Neural crest cell (in vitro differentiated cells): ENCODE measurements at places on chromosomes 3 and 15.

GRCh38 chr15:40108061-40108854, 421 bp downstream of the BMF start:
- DNase-seq, result no peak

GRCh38 chr15:82739086-82739485, 29.4 kb upstream of the AP3B2 start:
- no peak for DNase-seq

- DNase-seq, result no peak
These were observed 30.6 kb downstream of the MB21D2 start for GRCh38 chr3:192887047-192887446.

DNA sequence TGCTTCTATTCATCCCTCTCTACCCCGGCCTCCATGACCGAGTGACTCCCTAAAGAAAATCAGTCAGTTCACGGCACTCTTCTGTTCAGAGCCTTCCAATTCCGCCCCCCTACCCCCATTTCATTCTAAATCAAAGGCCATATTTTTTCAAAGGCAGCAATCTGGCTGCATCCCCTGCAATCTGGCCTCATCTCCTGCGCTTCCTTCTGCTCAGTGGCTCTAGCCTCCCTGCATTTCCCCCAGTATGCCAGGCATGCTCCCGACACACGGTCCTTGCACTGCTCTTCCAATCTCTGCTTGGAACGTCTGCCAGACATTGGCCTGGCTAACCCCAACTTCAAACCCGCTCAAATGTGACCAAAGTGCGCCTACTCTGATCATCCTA, 67.7 kb downstream of the EXOG start:
- no peak for DNase-seq

DNA sequence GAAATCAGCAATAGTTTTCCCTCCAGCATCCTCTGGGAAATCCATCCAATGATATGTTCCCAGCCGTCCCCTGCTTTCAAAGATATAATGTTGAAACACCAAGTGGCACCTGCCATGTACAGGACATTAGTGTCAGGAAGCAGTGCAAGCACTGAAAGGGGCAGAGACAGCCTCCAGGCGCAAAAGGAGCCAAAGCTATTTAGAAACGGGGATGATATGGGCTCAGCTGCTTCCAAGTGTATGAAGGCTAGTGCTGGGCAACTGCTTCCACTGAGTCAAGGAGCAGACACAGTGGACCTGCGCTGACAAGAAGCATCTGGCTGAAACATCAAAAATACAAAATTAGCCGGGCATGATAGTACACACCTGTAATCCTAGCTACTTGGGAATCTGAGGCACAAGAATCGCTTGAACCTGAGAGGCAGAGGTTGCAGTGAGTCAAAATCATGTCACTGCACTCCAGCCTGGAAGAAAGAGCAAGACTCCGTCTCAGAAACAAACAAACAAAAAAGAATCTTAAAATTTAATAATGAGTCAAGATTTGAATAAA, 119.7 kb downstream of the AQP9 start:
- no peak for DNase-seq

- no peak for DNase-seq
These were observed 49.1 kb upstream of the LIMD1 start for GRCh38 chr3:45545476-45545875.

GRCh38 chr15:92665100-92665555, 9.6 kb upstream of the FAM174B start:
- DNase-seq, result no peak

DNA sequence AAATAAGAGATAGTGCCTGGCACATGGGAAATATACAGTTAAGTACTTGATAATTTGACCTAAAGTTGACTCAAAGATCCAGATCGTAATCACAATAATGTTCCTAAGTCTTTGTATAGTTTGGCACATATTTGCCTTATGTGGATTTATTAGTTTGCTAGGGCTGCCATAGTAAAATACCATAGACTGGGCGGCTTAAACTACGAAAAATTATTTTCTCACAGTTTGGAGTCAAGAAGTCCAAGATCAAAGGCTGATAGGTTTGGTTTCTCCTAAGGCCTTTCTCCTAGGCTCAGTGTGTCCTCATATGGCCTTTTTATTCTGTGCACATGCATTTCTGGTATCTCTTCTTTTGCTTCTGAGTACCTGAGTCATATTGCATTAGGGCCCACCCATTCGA, 453.7 kb downstream of the NAALADL2 start:
- DNase-seq, result no peak

DNA sequence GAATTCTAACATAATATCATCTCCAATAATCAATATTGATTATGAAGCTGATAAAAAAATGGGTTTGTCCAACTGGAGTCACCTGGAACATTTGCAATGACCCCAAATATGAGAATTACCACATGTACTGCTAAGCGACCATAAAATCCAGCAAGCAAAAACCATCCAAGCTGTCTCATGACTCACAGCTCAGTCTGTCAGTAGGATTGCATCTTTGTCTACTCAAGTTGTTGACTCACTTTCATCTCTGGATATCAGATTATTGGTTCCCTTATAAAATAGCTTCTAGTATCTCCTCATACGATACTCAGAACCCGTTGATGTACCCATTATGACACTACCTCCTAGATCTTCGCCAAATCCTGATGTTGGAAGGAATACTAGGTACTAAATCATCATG, 209.8 kb upstream of the ATP11B start:
- DNase-seq, result no peak

GRCh38 chr15:64905119-64905831, 6.4 kb upstream of the ANKDD1A start:
- DNase-seq, result peak; percentile 83

- DNase-seq, result peak; percentile 9
These were observed 123.0 kb upstream of the SPRED1 start for GRCh38 chr15:38129531-38130204.

- DNase-seq, result no peak
These were observed 175.5 kb downstream of the CFAP20DC start for GRCh38 chr3:58874248-58874741.

- DNase-seq, result no peak
These were observed 175.7 kb downstream of the TNIK start for GRCh38 chr3:171284308-171285075.

GRCh38 chr15:65334586-65335231, 30.2 kb downstream of the RNU5B-1 start:
- no peak for DNase-seq

GRCh38 chr3:20160230-20160629, 25.8 kb downstream of the SGO1 start:
- no peak for DNase-seq

- no peak for DNase-seq
These were observed 36.4 kb upstream of the MYZAP start for GRCh38 chr15:57555270-57555669.

DNA sequence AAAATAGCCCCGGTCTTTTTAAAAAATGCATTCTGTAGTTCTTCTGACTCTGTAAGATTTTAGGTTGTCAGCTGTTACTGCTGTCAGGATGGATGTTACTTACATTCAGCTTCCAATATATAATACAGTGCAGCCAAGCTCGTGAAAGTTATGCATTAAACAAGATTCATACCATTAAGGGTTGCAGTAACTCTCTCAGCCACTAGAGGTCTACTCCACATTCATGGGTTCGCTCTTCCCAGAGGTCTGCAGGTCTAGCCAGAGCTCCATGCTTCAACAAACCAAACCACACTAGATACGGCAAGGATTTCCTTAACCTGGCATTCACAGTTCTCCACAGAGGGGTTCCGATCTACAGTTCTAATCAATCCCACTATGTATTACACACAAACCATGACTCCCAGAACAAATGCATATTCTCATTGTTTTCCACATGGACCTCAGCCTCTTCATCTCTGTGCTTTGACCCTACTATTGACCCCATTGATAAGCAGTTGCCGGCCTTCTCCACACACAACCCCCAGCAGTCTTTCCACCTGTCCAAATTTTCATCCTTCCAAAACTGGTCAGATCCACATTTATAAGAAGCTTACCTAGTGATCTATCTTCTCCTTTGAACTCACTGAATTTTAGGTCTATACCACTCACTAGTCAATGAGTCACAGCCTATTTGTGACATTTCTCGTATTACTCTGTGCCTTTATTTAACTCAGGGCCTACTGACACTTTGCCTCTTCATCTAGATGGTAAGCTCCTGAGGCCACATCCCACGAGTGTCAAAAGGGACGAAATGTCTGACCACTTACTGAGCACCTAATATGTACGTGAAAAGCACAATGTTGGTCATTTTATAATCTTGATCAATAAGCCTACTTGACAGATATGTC, 33.7 kb downstream of the RORA start:
- peak; percentile 11 for DNase-seq

GRCh38 chr3:191961529-191961928, 500.6 kb downstream of the PYDC2 start:
- no peak for DNase-seq

DNA sequence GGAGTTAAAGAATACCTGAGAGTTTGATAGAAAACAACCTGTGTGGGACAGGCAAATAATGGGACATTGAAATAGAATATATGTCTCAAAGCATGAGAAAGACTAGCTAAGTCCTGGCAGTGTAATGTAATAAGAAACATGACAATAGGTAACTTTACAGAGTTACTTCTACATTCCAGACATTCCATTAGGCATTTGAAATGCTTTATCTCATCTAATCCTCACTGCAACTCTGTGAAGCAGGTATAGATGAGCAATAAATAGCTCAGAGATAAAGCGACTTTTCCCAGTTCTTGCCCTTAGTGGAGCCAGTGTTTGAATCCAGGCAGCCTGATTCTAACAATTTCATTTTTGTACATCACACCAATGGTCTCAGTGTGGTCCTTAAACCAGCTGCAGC, 76.8 kb downstream of the CPNE4 start:
- no peak for DNase-seq

DNA sequence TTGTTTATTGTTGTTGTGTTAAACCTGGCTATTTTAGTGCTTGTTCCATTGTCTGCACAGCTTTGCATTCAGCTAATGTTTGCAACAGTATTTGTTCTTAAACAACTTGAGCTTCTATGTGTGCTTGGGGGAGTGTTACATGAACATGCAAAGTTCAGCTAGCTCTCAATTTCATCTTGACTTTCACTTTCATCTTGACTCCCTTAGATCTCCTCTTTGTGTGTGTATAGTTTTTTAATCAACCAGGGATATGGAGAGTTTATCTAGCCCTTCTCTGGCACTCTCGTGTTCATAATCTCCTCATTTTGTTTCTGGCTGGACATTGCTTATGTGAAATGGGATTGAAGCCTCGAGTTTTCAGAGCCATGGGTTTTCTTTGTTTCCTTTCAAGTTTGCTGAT, 212.4 kb upstream of the ZBTB20 start:
- DNase-seq, result no peak

- no peak for DNase-seq
These were observed 5.2 kb downstream of the MAGI1 start for GRCh38 chr3:66033241-66034138.

- DNase-seq, result no peak
These were observed 210.7 kb upstream of the TRIM42 start for GRCh38 chr3:140467104-140467577.

- no peak for DNase-seq
These were observed 1078.5 kb downstream of the TUSC7 start for GRCh38 chr3:117788061-117788460.

DNA sequence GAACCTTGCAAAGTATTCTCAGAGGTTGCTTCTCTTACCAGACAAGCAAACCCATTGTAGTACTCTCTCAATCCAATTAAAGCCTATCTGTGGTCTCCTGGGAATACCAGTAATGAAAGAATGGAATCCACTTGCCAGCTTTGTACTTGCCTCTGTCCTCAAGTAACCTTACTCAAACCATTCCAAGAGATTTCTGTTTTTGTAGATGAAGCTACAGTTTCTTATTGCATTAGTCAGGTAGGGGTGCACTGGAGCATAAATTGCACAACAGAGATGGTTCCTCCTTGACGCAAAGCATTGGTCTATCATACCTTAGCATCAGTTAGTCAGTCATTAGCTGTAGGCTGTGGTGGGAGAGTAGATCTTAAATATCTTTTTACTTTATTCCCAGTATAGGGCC, 52.9 kb downstream of the BTLA start:
- no peak for DNase-seq

GRCh38 chr3:21894459-21895340, 143.7 kb upstream of the ZNF385D start:
- DNase-seq, result peak; percentile 3

GRCh38 chr3:49906073-49906743, 2.5 kb upstream of the MST1R start:
- DNase-seq, result peak; percentile 46

DNA sequence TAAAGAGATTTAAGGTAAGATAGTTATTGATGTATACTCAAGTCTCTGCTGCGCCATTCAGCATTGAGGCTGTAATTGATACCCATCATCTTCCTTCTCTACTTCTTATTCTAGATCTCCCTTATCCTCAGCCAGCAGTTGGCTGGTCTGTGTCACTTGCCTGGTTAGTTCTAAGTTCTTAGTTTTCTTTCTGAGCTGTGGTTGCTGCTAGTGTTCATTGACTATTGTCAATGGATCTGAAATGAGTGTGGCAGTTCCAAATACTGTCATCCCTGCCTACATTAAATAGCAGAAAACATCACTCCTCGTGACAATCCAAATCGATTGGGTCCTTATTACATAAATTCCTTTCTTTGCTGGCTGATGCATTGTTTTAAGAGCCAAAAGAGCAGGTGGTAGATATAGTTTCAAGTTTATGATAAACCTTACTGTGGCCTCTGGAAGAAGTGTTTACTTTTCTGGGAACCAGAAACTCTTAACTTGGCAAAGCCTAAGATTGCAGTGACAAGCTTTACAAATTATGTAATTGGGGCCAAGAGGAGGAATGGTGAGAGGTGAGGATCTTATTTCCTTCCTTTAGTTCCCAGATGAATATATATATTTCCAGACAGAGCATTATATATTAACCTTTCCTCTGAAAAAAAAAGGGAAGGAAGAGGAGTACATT, 168.0 kb downstream of the GMNC start:
- DNase-seq, result no peak

GRCh38 chr15:81085213-81085612, 48.9 kb upstream of the CFAP161 start:
- no peak for DNase-seq

DNA sequence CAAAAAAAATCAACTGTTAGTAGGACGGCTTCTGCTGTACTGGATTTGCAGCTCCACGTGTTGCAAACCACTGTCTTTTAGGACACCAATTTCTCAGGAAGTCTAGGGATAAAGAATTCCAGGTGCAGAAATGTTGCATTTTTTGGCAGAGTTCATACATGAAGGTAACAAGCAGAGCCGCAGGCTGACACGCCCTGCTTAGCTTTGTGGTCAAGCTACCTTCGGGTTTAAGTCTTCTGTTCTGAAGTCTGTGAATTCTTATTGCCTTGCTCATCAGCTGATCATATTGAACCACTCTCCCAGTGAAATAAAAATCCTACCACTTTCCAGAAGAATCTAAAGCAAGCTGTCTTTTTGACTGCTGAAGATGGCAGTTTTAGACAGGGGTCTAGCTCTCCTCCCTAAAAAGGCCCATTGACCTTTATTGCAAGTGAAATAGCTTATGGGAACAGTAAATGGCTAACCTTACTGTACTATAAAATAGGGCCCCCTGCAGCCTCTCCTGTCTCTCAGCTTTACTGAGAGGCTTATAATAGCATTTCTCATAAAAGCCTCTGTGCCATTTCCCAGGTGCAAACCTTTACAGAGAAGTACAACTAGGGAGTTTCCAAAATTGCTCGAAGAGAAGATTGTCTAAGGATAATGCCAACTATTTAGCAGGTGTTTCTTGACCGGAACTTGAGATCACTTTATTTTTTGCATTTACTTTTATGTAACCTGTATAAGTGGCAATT, 262.2 kb upstream of the IL12A start:
- no peak for DNase-seq
